WTC11 (cell line): ENCODE measurements at places on chromosomes 11 and 22. TPM values are rescaled to one million over a fixed set of nuclear protein-coding genes. Genes with fewer than 3 reads are reported as not detected.

DNA sequence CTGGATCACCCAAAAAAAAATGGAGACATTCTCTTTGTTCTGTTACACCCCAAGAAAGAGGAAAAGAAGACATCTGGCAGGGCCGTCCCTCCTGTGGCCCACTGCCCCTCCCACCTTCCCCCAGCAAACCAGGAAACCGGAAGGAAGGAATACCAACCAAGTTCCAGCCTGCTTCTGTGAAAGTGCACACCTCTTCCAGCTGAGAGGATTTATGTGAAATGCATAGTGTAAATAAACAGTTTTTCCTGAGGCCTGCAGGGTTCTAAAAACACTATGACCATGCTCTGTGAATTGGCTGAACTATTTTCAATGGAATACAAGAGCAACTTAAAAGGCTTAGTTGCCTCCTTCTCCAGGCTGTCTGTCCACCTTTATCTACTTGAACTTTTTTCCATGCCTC lies 50.0 kb upstream of the CHST1 start:
- 0 out of 2 replicates have a peak, but pooled peaks cover 10% of the 10 kb centered on the region for H3K4me1 ChIP-seq
- H3K27ac ChIP-seq: no peak overlapping the region
- H3K4me3 ChIP-seq: no peak overlapping the region
- no peak for DNase-seq
- H3K36me3 ChIP-seq: no peaks in the 10 kb centered on the region

- no peak overlapping the region; the same call in 1 of the 2 replicates for H3K27ac ChIP-seq
- peaks cover 71% of the 10 kb centered on the region for H3K36me3 ChIP-seq
- no peak for DNase-seq
- no peaks in the 10 kb centered on the region for H3K27me3 ChIP-seq
- H3K4me1 ChIP-seq: no peaks in the 10 kb centered on the region
- no peak overlapping the region for H3K4me3 ChIP-seq
Measured at GRCh38 chr11:111745719-111746504, 20.3 kb downstream of the PPP2R1B start.

DNA sequence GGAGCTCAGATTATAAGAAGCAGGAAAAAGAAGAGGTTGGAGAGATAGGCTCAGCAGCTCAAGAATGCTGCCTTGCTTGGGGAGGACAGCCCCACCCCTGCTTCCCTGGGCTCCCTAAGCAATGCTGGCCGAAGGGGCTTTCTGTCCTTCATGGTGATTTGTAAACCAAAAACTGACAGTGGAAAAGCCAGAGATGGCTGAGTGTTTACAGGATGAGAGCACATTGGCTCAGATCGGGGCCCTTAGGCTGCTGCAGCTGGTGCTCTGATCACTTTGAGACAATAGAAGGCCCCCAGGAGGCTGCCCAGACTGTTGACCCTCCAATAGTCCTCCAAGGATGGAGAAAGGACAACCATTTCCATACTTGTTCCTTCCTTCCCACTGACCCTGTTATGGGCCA lies 28.8 kb upstream of the AMOTL1 start:
- DNase-seq: no peak
- peaks cover 23% of the 10 kb centered on the region for H3K27me3 ChIP-seq
- H3K36me3 ChIP-seq: no peaks in the 10 kb centered on the region
- no peak overlapping the region for H3K27ac ChIP-seq

DENND5A gene
- total RNA-seq: 65.9 to 69.3 TPM (median 69.1 TPM) in 3 replicates

DNA sequence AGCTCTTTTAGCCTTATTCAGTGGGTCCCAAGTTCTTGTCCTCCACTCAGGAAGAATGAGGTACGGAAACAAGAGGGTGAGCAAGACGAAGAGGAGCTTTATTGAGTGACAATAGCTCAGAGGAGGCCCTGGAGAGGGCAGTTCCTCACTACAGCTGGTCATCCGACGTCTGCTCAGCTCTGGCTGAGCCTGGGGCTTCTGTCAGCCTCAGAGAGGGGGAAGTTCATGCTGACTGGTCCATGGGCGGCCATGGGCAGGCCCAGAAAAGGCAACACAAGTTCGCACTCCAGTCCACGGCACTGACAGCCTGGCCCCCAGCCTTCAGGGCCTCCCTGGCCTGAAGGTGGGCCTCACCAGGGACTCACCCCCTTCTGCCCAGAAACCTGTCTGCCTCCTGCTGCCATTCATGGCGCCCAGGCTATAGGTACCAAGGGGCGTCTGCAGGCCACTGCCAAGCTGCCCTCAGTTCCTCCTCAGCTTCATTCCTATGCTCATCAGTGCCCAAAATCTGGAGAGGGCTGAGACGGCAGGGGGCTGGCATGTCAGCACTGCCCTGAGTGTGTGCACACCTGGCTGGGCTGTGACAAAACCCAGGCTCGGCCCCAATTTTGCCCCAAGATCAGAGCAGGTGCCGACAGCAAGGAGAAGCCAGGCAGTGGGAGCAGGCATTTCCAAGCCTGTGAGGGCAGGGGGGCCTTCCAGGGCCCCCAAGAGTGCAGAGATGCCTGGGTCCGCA lies 21.7 kb upstream of the KIAA0930 start:
- H3K4me1 ChIP-seq: peaks cover 14% of the 10 kb centered on the region
- H3K27ac ChIP-seq: no peak overlapping the region
- no peak overlapping the region for H3K4me3 ChIP-seq
- DNase-seq: no peak
- peaks cover 25% of the 10 kb centered on the region for H3K27me3 ChIP-seq
- H3K36me3 ChIP-seq: peaks cover 3% of the 10 kb centered on the region; the same call in 1 of the 2 replicates

DNA sequence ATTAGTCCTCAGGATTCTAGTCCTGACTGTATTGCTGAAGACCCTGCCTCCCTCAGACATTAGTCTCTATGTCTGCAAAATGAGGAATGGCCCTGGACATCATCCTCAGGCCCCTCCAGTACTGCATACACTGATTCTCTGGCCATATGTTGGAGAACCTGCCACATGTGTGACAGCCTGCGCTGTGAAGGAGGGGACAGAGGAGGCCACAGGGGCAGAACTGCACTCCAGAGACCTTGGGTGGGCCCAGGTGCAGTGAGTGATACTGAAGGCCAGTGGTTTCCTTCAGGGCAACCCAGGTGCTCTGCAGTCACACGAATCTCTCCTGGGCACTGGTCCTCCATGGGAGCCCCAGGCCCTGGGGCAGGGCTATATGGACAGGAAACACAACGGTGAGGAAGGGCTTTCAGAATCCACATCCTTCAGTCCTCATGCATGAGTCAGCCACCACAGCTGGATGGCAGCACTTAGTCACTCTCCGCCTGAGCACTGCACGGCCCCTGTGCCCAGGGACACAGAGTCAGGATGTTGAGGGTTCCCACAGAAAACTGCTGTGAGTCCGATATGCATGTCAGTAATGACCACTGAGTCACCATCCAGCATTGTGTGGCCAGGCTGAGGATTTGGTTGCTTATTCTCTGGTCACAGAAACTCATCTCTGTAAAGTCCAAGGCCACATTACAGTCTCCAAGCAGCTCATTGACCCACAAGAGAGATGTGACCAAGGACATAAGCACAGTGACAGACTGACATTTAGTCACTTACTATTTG lies 39.7 kb downstream of the ME3 start:
- no peak overlapping the region for H3K27ac ChIP-seq
- H3K36me3 ChIP-seq: no peaks in the 10 kb centered on the region
- DNase-seq: peak; percentile 33
- no peaks in the 10 kb centered on the region for H3K27me3 ChIP-seq
- H3K4me1 ChIP-seq: peaks cover 3% of the 10 kb centered on the region; the same call in 1 of the 2 replicates

DNA sequence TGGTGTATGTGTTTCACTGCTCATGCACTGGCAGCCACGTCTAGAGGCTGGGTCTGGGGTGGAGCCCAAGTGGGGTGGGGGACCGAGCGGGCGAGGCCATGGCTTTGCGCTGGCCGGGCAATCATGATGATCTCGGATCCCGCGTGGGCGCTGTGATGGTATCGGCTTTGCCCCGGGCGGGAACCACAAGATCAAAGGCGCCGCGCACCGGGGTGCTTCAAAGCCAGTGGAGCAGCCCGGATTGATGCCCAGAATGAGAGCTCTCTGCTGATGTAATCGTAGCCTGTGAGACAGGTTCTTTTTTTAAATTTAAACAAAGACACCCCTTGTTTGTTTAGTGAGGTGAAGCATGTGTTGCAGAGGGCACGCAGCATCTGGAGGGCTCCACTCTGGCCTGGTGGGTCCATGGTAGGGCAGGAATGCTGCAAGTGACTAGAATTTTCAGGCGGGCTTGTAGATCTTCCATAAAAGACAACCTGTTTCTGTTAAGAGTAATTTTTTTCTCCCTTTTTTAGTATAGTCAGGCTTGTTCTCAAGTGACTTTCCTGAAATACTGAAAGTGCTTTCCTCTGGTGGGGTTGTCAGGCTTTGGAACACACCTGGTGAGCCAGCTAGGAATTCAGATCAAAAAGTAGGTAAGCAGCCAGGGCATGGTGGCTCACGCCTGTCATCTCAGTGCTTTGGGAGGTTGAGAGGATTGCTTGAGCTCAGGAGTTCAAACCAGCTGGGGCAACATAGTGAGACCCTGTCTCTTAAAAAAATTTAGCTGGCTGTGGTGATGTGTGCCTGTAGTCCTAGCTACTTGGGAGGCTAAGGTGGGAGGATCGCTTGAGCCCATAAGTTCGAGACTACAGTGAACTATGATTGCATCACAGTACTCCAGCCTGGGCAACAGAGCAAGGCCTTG lies 40.7 kb downstream of the ZNRF3 start:
- no peak overlapping the region for H3K4me3 ChIP-seq
- H3K4me1 ChIP-seq: peaks cover 63% of the 10 kb centered on the region
- no peaks in the 10 kb centered on the region for H3K36me3 ChIP-seq
- no peak for DNase-seq
- H3K27me3 ChIP-seq: no peaks in the 10 kb centered on the region

- H3K4me1 ChIP-seq: peaks cover 57% of the 10 kb centered on the region
- no peak overlapping the region for H3K4me3 ChIP-seq
Measured at GRCh38 chr22:45769569-45770210, 98.1 kb downstream of the ATXN10 start.

DNA sequence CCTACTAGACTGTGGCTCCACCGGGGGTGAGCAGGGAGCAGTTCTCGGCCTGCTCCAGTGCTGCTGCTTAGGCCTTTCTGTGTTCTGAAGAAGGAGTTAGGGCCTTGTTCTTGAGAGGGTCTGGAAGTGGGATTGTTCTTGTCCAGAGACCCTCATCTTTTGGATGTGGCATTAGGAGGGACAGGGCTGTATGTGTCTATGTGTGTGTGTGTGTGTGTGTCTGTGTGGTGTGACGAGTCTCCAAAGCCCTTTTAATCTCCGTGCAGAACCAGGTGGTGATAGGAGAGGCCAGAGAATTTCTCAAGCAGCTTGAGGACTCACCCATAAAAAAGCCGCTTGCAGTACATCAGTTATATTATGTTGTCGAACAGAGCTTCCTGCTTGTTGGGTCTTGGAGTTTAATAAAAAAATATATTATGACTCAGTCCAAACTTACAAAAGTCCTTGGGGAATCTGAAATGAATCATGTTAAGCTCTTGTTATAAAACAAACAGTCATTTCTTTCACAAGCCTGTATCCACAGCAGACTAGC lies 196.5 kb downstream of the TENM4 start:
- H3K4me3 ChIP-seq: no peak overlapping the region
- no peak overlapping the region for H3K27ac ChIP-seq
- H3K27me3 ChIP-seq: no peaks in the 10 kb centered on the region
- DNase-seq: no peak
- no peaks in the 10 kb centered on the region for H3K36me3 ChIP-seq
- H3K4me1 ChIP-seq: peaks cover 26% of the 10 kb centered on the region

DNA sequence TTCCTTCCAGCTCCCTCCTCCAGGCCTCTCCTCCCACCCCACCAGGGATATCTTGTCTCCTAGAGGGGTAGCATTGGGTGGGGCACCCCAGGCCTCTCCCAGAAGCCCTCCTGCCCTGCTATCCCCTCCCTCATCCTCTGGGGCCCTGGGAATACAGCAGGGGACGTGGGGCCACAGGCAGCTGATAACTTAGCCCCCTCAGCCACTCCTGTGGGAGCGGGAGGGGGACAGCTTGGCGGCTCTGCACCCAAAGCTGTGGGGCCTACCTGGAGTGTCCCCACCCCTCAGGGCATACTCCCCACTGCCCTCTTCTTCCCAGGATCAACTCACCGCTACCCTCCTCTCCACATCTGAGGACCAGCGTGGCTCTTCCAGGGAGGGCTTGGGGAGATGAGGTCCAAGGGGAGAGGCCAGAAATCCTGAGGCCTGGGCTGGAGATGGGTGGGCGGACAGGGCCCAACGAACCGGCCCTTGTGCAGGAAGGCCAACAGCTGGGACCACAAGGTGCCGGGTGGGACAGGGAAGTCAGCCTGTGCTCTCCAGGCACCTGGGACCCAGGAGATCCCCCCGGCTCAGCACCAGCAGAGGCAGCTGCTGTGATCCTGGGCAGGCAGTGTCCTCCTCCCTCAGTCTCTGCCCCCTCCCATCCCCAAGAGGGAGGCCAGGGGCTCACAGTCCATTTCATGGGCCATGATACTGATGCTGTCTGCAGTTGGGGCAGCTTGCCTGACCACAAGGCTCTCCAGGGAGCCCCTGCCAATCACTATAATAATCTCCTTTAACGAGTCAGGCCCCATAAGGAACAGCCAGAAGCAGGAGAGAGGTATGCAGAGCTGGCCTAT lies 23.2 kb downstream of the NEAT1 start:
- no peak for DNase-seq
- no peak overlapping the region for H3K27ac ChIP-seq
- peaks cover 5% of the 10 kb centered on the region for H3K27me3 ChIP-seq
- H3K4me3 ChIP-seq: no peak overlapping the region

CBLIF gene
- total RNA-seq: not detected in 3 replicates

GRCh38 chr11:133467686-133468085 lies 64.6 kb downstream of the OPCML start:
- H3K27me3 ChIP-seq: no peaks in the 10 kb centered on the region
- H3K27ac ChIP-seq: no peak overlapping the region
- no peaks in the 10 kb centered on the region for H3K36me3 ChIP-seq
- H3K4me3 ChIP-seq: no peak overlapping the region
- H3K4me1 ChIP-seq: peaks cover 8% of the 10 kb centered on the region

SLC37A2 gene
- 1.3 to 2.2 TPM (median 2.1 TPM) in 3 replicates for total RNA-seq

GRCh38 chr11:42631220-42631843 lies 680.5 kb upstream of the API5 start:
- no peak overlapping the region for H3K4me3 ChIP-seq
- H3K4me1 ChIP-seq: peaks cover 24% of the 10 kb centered on the region
- H3K36me3 ChIP-seq: no peaks in the 10 kb centered on the region

DNA sequence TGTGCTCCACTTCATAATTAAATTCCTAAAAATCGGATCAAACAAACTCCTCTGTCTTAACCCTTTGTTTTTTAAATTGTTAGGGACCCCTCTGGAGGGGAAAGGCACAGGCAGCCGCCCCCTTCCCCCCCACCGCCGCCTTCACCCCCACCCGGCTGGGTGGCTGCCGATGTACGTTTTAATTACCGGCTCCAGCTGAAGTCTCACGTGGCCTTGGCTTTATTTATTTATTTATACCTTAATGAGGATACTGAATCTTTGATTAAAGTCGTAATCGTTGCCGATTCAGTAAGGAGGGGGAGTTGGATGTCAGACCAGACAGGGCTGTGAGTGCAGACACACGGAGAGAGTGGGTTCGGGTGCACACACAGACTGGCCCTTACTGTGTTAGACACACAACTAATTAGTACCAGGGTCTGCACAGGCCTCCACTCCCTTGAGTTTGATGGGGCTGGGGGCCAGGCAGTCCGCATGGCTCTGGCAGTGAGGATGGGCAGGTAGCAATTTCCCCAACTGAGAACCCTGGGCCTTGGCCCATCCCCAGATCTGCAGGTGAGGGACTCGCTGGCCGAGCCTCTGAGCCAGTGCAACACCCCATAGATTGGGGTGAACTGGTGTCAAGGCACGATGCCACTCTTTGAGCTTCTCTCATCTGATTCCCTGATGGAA lies 51.3 kb upstream of the NNMT start:
- no peak overlapping the region for H3K27ac ChIP-seq
- no peak for DNase-seq
- H3K4me1 ChIP-seq: peaks cover 4% of the 10 kb centered on the region; the same call in 1 of the 2 replicates
